ENCODE measurements at places on chromosomes 6 and 20.

- DNase-seq: no peak
These were observed 10.5 kb upstream of the DEFB128 start for GRCh38 chr20:199996-200395.

DNA sequence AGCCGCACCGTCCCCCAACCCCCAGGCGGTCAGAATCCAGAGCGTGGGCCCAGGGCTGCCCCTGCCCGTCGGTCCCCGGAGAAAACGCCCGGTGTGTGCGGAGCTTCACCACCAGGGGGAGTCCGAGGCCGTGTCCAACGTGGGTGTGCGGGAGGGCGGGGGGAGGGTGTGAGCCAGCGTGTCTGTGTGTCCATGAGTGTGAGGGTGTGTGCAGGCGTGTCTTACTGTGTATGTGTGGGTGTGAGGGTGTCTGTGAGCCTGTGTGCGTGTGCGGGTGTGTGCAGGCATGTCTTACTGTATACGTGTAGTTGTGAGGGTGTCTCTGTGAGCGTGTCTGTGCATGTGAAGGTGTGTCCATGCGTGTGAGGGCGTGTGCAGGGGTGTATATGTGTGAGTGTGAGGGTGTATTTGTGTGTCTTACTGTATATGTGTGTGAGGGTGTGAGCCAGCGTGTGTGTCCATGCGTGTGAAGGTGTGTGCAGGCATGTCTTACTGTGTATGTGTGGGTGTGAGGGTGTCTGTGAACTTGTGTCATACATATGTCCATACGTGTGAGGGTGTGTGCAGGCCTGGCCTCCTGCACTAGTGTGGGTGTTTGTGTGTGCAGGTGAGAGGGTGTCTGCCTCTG is 24.6 kb upstream of the GATA5 start:
- DNase-seq: peak; percentile 71

DNA sequence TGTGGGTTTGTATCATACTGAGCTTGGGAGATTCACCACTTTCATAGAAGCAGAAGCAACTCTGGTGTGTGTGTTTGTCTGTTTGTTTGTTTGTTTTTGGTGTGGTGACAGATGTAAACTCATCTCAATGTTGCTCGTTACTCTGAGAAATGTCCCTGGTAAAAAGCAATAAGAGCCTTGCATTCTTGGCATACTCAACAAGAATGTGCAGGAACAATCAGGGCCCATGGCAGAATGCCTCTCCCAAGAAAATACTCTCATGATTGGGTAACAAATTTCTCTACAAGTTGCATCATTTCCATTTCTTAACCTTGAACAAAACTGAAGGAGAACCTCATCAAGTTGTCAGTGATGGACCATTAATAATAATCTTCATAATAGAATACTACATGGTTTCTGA is 43.0 kb upstream of the PKHD1 start:
- no peak for DNase-seq

GRCh38 chr20:12593342-12593873 is 415.4 kb upstream of the SPTLC3 start:
- DNase-seq: no peak

GRCh38 chr6:112549749-112550148 is 202.6 kb downstream of the RFPL4B start:
- DNase-seq: no peak

All from stimulated activated CD8-positive, alpha-beta memory T cell treated with anti-CD3 and anti-CD28 coated beads, Interleukin-12 subunit alpha, Interleukin-12 subunit beta, amount 100 ng/mL, for 1 hour (primary cell).